ENCODE measurements at places on chromosomes 12 and 14.

DNA sequence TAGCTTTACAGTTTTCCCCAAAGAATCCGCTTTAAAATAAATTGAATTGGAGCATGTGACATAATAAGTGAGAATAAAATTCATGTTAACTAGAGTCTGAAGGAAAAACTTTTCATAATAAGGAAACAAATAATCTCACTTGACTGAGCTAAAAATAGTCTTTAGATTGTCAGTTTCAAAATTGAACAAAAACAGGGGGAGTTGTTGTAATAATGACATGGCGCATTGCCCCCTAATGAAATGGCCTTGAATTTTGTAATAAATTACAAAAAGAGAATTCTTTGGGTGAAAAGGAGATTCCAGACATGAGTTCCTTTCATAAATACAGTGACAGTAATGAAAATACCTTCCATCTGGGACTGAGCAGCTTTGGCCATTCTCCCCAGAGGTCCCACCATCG, 178.6 kb downstream of the EFCAB11 start:
- peaks cover 10% of the 10 kb centered on the region for H3K27me3 ChIP-seq
- no peak overlapping the region for H3K27ac ChIP-seq
- no peak overlapping the region for H3K4me3 ChIP-seq
- no peak for DNase-seq

DNA sequence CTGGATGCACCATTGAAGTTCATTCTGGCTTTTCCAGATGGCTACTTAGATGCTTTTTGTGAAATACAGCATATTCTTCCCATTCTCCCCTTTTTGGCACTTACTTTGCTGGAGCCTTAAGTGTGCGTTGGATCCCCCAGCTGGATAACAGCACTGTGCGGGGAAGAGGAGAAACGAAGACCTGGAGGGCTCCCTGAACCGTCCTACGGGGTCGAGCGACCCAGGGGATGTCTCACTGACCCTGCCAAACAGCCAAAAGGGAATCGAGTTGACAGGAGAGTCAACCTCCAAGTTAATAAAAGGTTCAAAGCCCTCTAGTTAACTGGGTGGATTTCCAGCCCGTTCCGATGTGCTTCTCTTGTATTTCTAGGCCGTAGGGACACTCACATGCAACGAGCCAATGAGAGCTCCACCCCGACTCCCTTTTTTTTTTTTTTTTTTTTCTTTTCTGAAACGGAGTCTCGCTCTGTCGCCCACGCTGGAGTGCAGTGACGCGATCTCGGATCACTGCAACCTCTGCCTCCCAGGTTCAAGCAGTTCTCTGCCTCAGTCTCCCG, 1.0 kb upstream of the CAMKK2 start:
- H3K27me3 ChIP-seq, result peaks cover 4% of the 10 kb centered on the region
- H3K4me3 ChIP-seq, result peak overlapping the region; percentile 85
- peak overlapping the region; percentile 86 for H3K27ac ChIP-seq
- peaks cover 26% of the 10 kb centered on the region for H3K4me1 ChIP-seq
- DNase-seq, result no peak
- H3K36me3 ChIP-seq, result peaks cover 12% of the 10 kb centered on the region

- no peak overlapping the region for H3K27ac ChIP-seq
- no peak overlapping the region for H3K4me3 ChIP-seq
- H3K36me3 ChIP-seq, result no peaks in the 10 kb centered on the region
- no peak for DNase-seq
- H3K27me3 ChIP-seq, result no peaks in the 10 kb centered on the region
These were observed 64.1 kb upstream of the OTX2 start for GRCh38 chr14:56874375-56874774.

GRCh38 chr14:90907178-90907577, 90.9 kb upstream of the TTC7B start:
- H3K4me1 ChIP-seq, result peaks cover 38% of the 10 kb centered on the region
- no peak overlapping the region for H3K27ac ChIP-seq
- H3K27me3 ChIP-seq, result no peaks in the 10 kb centered on the region
- H3K36me3 ChIP-seq, result peaks cover 45% of the 10 kb centered on the region

GRCh38 chr14:66850258-66850888, 338.9 kb upstream of the GARIN2 start:
- H3K27me3 ChIP-seq, result no peaks in the 10 kb centered on the region
- H3K4me3 ChIP-seq, result no peak overlapping the region
- H3K36me3 ChIP-seq, result no peaks in the 10 kb centered on the region
- no peak overlapping the region for H3K27ac ChIP-seq
- no peak for DNase-seq

- no peaks in the 10 kb centered on the region for H3K36me3 ChIP-seq
- H3K4me1 ChIP-seq, result peaks cover 7% of the 10 kb centered on the region
- H3K27me3 ChIP-seq, result no peaks in the 10 kb centered on the region
These were observed 124.9 kb upstream of the BTG1 start for GRCh38 chr12:92270521-92270920.

- no peak for DNase-seq
- H3K4me1 ChIP-seq, result no peaks in the 10 kb centered on the region
- H3K27me3 ChIP-seq, result peaks cover 3% of the 10 kb centered on the region
- H3K4me3 ChIP-seq, result no peak overlapping the region
- no peaks in the 10 kb centered on the region for H3K36me3 ChIP-seq
- no peak overlapping the region for H3K27ac ChIP-seq
These were observed 382.4 kb downstream of the APAF1 start for GRCh38 chr12:99027461-99027860.

- H3K4me1 ChIP-seq, result no peaks in the 10 kb centered on the region
- DNase-seq, result no peak
- no peak overlapping the region for H3K4me3 ChIP-seq
- H3K27me3 ChIP-seq, result no peaks in the 10 kb centered on the region
- H3K36me3 ChIP-seq, result peaks cover 15% of the 10 kb centered on the region
These were observed 9.7 kb downstream of the CKB start for GRCh38 chr14:103512701-103513611.

GRCh38 chr14:47778631-47779030, 103.2 kb upstream of the MDGA2 start:
- H3K4me3 ChIP-seq, result no peak overlapping the region
- no peaks in the 10 kb centered on the region for H3K36me3 ChIP-seq
- DNase-seq, result no peak
- no peak overlapping the region for H3K27ac ChIP-seq
- H3K27me3 ChIP-seq, result no peaks in the 10 kb centered on the region

DNA sequence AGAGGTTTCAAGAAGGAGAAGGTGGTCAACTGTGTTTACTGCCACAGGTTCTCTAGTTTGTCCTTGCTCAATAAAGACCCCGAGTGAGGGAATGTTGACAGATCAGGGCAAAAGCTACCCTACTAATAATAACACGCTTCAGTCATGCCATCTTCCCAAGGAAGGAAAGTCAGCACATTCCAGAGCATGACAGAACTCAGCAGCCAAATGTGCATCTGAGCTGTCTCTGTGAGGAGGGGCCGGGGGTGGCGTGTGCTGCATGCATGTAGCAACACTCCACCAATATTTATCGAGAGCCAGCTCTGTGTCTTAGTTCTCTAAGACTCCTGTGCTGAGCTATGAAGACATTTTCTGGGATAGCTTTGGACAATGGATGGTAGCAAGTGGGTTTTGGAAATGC, 260.4 kb downstream of the DPF3 start:
- H3K27me3 ChIP-seq, result peaks cover 45% of the 10 kb centered on the region
- H3K4me3 ChIP-seq, result no peak overlapping the region
- no peaks in the 10 kb centered on the region for H3K4me1 ChIP-seq
- DNase-seq, result no peak
- no peaks in the 10 kb centered on the region for H3K36me3 ChIP-seq

GRCh38 chr12:91991399-91992187, 154.1 kb downstream of the BTG1 start:
- no peaks in the 10 kb centered on the region for H3K27me3 ChIP-seq
- H3K4me3 ChIP-seq, result no peak overlapping the region
- H3K27ac ChIP-seq, result no peak overlapping the region
- H3K36me3 ChIP-seq, result no peaks in the 10 kb centered on the region
- peaks cover 4% of the 10 kb centered on the region for H3K4me1 ChIP-seq

- H3K27me3 ChIP-seq, result peaks cover 27% of the 10 kb centered on the region
- H3K4me3 ChIP-seq, result no peak overlapping the region
- H3K27ac ChIP-seq, result no peak overlapping the region
- no peak for DNase-seq
- peaks cover 25% of the 10 kb centered on the region for H3K4me1 ChIP-seq
- no peaks in the 10 kb centered on the region for H3K36me3 ChIP-seq
These were observed 4.3 kb upstream of the BCDIN3D start for GRCh38 chr12:49847161-49847560.

- no peak for DNase-seq
- no peaks in the 10 kb centered on the region for H3K4me1 ChIP-seq
- H3K27me3 ChIP-seq, result peaks cover 3% of the 10 kb centered on the region
- no peaks in the 10 kb centered on the region for H3K36me3 ChIP-seq
- H3K4me3 ChIP-seq, result no peak overlapping the region
- no peak overlapping the region for H3K27ac ChIP-seq
These were observed 52.9 kb downstream of the PPP4R4 start for GRCh38 chr14:94227029-94227428.

GRCh38 chr12:115204957-115205754, 521.2 kb upstream of the TBX3 start:
- H3K27me3 ChIP-seq, result no peaks in the 10 kb centered on the region
- DNase-seq, result no peak
- H3K4me1 ChIP-seq, result no peaks in the 10 kb centered on the region
- no peaks in the 10 kb centered on the region for H3K36me3 ChIP-seq
- H3K4me3 ChIP-seq, result no peak overlapping the region

DNA sequence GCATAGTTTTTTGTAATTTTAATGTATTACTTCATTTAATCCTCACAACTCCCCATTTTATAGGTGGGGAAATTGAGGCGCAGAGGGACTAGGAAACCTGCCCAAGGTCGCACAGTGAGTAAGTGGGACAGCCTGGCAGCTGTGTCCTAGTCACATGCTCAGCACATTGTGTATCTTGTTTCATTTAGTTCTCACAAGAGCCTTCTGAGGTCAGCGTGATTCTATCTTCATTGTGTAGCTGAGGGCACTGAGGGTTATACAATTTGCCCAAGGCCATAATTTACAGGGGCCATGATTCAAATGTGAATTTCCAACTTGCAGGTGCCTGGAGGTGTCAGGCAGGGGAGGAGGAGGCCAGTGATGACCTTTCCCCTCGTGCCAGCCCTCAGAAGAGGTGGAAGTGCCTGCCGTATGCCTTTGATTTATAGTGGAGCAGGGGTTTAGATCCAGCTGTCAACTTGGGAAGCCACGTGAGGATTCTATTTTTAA, 30.3 kb upstream of the SMOC1 start:
- peaks cover 10% of the 10 kb centered on the region for H3K27me3 ChIP-seq
- H3K36me3 ChIP-seq, result no peaks in the 10 kb centered on the region
- DNase-seq, result no peak
- no peaks in the 10 kb centered on the region for H3K4me1 ChIP-seq
- no peak overlapping the region for H3K4me3 ChIP-seq

- no peaks in the 10 kb centered on the region for H3K27me3 ChIP-seq
- H3K36me3 ChIP-seq, result no peaks in the 10 kb centered on the region
- DNase-seq, result no peak
- no peak overlapping the region for H3K27ac ChIP-seq
- no peaks in the 10 kb centered on the region for H3K4me1 ChIP-seq
These were observed 296.3 kb upstream of the PRKD1 start for GRCh38 chr14:30223966-30224365.

GRCh38 chr12:47990351-47991105, 13.7 kb downstream of the COL2A1 start:
- H3K36me3 ChIP-seq, result no peaks in the 10 kb centered on the region
- no peak overlapping the region for H3K4me3 ChIP-seq
- DNase-seq, result peak; percentile 69
- peak overlapping the region; percentile 53 for H3K27ac ChIP-seq

GRCh38 chr12:3789838-3790237, 36.9 kb upstream of the CRACR2A start:
- H3K36me3 ChIP-seq, result no peaks in the 10 kb centered on the region
- no peak overlapping the region for H3K4me3 ChIP-seq
- H3K4me1 ChIP-seq, result no peaks in the 10 kb centered on the region
- no peak overlapping the region for H3K27ac ChIP-seq

DNA sequence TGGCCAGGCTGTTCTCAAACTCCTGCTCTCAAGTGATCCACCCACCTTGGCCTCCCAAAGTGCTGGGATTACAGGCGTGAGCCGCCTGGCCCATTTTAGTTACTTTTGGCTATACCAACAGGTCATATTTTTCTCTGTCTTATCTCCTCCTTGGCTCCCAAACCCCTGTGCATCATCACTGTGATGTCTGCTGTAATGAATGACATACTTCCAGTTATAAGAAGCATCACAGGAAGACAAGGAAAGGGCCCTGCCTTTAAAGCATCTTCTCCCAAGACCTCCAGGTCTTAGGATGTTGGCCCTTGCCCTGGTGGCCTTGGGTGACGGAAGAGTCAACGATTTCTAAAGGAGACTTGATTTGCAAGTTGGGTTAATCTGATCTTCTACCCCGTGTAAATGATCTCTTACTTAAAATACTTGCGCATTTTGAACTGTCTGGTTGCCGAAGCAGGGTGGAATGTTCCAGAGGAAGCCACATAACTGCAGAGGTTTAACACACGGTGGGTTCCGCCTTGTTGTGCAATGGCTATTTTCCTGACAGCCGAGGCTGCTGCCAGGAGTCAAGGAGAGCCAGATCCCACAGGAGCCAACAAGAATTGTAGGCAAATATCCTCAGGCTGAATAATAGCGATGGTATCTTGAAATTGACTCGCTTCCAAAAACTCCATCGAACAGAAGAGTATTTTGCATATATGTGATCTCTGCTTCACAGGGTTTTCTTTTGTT, 55.7 kb upstream of the PLXNC1 start:
- no peak overlapping the region for H3K4me3 ChIP-seq
- no peaks in the 10 kb centered on the region for H3K36me3 ChIP-seq
- H3K27ac ChIP-seq, result no peak overlapping the region
- no peak for DNase-seq

DNA sequence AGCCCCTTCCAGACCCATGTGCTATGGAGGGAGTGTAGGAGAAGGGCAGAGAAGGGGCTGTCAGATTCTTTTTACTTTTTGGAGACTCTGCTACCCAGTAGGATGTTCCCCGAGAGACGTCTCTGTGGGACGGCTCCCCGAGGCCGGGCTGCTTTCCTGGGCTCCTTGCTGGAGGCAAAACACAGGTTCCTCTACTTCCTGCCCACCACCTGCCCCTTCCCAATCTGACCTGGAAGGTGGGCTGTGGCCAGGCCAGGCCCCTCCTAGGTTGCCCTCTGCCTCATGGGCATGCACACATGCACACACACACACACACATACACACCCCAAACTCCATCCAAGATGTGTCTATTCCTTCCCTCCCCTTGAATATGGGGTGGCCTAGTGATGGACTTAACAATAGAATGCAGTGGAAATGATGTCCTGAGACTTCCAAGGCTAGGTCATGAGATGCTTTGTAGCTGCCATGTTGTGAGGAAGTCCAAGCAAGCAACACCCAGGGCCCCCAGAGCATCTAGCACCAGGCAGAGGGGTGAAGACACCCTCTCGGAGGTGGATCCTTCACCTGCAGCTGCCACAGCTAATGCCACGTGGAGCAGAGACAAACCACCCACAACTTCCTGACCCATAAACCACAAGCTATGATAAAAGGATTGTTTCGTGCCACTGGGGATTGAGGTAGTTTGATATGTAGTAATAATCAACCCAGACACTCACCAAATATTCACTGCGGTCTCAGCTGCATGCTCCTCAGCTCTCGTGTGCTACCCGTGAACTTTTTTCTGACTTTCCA, 1.6 kb upstream of the ASB2 start:
- H3K36me3 ChIP-seq, result peaks cover 36% of the 10 kb centered on the region
- peak overlapping the region; percentile 18 for H3K4me3 ChIP-seq
- no peaks in the 10 kb centered on the region for H3K27me3 ChIP-seq
- peaks cover 75% of the 10 kb centered on the region for H3K4me1 ChIP-seq
- DNase-seq, result peak; percentile 83

Data from activated T-helper 2 cell treated with anti-CD3 and anti-CD28 coated beads, Interferon-gamma antibody, Interleukin-2, Interleukin-4, amounts not matched to agents 10 μg/mL and 5 μg/mL and 100 μg/mL, durations not matched to agents 14 hours and 24 hours and 36 hours (primary cell).